ENCODE measurements at places on chromosomes 4 and X. TPM values are rescaled to one million over a fixed set of nuclear protein-coding genes. Genes with fewer than 3 reads are reported as not detected.

The XK gene
- 2.0 TPM for total RNA-seq

The ITIH6 gene
- total RNA-seq = not detected

The SATL1 gene
- not detected for total RNA-seq

The RAB33A gene
- total RNA-seq = not detected

The MAGEB2 gene
- not detected for total RNA-seq

The NLGN4X gene
- total RNA-seq = 1.5 TPM

The SOWAHD gene
- total RNA-seq = not detected

The PAGE5 gene
- 3.0 TPM for total RNA-seq

The TLR3 gene
- total RNA-seq = 4.4 TPM

The SLC16A2 gene
- 6.6 TPM for total RNA-seq

The XAGE2 gene
- not detected for total RNA-seq

The NWD2 gene
- total RNA-seq = not detected

The DMRTC1B gene
- not detected for total RNA-seq

The ZNF711 gene
- total RNA-seq = not detected

DNA sequence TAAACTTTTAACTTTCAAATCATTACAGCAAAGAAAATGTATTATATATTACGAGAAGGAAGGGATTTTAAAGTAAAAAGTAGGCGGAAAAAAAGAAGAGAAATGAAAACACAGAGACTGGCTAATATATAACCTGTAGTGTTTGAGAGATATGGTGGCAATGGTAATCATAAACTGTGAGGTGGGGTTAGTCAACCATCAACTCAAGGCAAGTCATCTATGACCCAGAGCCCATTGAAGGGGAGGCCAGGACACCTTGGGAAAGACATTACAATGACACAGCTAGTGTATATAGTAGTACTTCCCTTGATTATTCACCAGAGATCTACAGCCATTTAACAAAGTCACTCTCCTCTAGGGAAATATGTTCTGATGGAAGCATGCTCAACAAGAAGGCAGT, 423.9 kb upstream of the PITX2 start:
- no peak for DNase-seq

- DNase-seq = peak; percentile 3
These were observed 106.4 kb downstream of the MMRN1 start for GRCh38 chr4:90001023-90001422.

DNA sequence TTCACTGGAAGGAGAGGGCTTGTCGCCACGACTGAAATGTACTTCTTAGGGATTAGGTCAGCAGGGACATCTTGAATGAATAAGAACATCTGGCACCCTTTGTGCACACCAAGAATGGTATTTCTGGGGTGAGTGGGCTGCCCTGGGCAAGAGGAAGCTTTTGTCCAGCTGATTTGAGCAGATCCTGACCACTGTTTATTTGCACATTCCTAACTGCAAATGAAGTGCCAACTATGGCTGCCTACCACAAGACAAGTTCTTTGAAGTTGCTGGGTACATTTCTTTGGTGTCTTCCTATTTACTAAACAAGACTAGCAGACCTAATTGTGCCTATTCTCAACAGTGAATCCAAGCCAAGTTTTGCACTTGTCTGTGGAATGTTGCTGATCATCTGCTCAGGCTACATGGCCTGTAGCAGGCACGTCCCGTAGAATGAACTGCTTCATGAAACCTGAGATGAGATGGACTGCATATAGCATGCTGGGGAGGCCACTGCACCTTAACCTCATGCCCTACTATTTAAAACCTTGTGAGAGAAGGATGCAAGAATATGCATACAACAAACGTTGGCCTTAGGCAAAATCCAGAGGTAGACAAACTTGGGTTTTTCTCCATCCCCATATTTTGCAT, 45.0 kb downstream of the PIR start:
- DNase-seq = no peak

- no peak for DNase-seq
These were observed 1279.7 kb upstream of the ADGRL3 start for GRCh38 chr4:59920416-59920815.

- DNase-seq = no peak
These were observed 9.1 kb downstream of the ASMTL start for GRCh38 chrX:1443496-1444075.

DNA sequence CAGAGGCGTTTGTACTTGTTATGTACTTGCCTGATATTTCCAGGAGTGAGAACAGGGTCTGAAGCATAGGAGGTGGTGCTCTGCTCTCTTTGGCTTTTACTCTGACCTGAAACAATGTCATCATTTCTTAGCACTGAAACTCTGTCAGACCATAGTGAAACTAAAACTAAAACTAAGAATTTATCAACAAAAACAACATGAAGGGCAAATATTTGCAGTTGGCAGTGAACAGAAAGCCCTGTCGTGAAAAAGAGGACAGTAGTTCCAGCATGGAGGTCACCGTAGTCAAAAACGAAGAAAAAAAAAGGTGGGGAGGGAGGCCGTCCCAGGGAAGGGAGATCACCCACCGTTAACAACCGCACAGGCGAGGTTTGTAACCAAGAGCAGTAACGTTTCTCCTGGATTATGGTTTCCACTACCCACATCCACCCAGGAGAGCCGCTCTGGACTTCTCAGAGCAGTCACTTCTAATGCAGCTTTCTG, 97.5 kb downstream of the ANK2 start:
- DNase-seq = peak; percentile 4

GRCh38 chr4:36321176-36321575, 39.8 kb downstream of the DTHD1 start:
- no peak for DNase-seq

GRCh38 chr4:105472871-105473323, 965 bp downstream of the PPA2 start:
- DNase-seq = no peak

GRCh38 chr4:44927399-44928380, 201.3 kb upstream of the GNPDA2 start:
- peak; percentile 34 for DNase-seq

GRCh38 chr4:79083406-79084010, 144.3 kb upstream of the PAQR3 start:
- DNase-seq = no peak

GRCh38 chrX:50459615-50460014, 11.0 kb downstream of the DGKK start:
- DNase-seq = no peak

DNA sequence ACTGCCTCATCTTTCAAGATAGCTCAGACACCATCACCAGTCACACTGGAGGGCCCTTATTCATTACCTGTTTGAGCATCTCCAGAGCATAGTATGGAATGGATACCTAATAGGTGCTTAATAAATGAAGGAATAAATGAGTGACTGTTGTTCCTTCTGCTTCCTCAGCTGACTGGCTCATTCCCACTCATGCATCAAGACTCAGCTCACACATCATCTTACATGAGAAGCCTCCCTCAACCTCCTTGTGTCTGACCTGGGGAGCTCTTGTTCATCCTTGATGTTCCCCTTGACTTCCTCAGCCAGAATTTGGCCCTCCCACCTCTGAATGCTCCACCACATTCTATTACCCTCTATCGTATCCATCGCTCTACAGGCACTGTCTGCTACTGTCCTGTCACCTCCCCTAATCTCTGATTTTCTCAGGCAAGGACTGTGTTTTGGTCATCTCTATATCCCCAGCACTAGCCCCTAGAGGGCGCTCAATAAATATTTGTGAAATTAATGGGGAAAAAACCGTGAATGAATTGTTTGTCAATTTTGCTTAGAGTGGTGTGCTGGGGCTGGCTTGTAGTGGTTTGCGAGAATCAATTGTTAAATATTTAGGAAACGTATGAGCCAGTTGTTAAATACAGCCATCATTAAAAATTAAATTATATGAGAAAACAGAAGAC, 88.3 kb downstream of the NHSL2 start:
- peak; percentile 4 for DNase-seq

GRCh38 chr4:114062499-114062898, 83.1 kb upstream of the ARSJ start:
- DNase-seq = no peak

GRCh38 chr4:183390374-183390773, 54.1 kb upstream of the CDKN2AIP start:
- no peak for DNase-seq

GRCh38 chrX:10235851-10236250, 79.1 kb downstream of the CLCN4 start:
- DNase-seq = peak; percentile 81

DNA sequence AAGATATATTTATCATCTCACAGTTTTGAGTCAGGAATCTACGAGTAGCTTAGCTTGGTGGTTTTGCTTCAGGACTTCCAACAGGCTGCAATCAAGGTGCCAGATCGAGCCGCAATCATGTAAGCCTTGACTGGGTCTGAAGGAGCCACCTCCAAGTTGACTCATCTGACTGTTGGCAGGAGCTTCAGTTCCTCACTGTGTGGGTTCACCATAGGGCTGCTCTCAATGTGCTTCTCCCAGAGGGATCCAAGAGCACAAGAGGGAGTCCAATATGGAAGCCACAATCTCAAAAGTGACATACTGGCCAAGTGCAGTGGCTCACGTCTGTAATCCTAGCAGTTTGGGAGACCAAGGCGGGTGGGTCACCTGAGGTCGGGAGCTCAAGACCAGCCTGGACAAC, 26.5 kb downstream of the DCHS2 start:
- peak; percentile 52 for DNase-seq

DNA sequence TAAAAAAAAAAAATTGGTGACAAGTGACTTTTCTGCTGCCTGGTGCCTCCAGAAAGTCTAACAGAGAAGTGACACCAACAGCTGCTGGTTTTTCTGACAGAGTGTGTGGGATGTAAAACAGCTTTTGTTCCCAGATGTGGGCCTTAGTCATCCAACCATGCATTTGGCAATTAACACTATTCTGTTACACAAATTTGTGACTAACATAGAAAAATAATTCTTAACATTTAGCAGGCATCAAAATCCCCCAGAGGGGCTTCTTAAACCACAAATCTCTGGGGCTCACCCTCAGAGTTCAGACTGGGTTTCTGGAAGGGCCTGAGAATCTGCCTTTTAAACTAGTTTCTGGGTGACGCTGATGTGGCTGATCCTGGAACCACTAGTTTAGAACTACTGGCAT, 100.5 kb upstream of the PCDH7 start:
- no peak for DNase-seq

GRCh38 chrX:47618923-47619485, 653 bp downstream of the SYN1 start:
- no peak for DNase-seq

DNA sequence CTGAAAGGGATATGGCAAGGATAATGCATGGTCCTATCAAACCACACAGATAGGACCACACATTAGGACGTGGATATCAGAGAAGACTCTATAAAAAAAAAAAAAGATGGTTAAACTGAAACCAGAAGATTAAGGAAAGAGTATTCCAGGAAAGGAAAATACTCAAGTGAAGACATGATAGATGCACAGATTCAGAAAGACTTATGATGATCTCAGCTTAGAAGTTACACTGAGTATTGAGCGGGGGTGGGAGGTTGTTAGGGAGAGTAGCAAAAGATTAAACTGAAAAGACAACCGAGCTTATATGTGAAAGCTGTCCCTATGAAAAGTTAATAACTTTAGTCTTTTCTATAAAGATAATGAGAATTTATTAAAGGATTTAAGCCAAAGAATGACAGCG, 211.0 kb upstream of the EMCN start:
- DNase-seq = no peak

DNA sequence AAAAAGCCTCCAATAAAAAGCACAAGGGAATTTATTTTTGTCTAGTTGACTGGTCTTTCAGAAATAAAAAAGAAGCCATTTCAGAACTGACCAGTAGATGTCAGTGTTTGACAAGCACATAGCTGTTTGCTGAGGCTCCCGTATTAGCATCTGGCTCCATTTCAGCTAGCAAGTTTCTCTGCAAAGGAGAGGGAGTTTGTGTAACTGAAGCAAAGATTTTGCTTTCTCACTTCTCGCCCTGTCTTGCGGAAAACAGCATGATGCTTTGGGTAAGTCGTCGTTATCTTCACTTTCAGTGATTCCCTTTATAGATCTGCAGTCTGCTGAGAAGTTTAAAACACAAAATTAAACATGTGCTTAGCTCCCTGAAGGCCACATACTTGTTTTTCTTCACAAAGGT, 85.5 kb downstream of the CT47B1 start:
- DNase-seq = peak; percentile 40

DNA sequence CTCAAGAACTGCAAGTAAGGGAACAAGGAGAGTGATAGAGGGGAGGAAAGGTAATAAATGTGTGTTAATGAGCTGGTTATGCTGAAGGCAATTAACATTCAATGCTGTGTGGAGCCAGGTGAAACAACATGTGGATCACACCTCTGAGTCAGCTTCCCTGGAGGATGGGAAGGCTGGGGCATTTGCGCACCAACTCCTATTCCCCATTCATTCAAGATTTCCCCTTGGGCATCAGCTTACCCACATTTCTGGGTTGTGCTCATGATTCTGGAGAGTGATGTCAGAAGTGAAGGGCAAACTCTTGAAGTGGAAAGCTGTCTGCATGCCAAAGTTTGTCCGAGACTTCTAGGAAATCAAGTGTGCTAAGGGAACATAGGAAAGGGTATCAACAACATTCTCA, 461.4 kb downstream of the MID1IP1 start:
- no peak for DNase-seq

DNA sequence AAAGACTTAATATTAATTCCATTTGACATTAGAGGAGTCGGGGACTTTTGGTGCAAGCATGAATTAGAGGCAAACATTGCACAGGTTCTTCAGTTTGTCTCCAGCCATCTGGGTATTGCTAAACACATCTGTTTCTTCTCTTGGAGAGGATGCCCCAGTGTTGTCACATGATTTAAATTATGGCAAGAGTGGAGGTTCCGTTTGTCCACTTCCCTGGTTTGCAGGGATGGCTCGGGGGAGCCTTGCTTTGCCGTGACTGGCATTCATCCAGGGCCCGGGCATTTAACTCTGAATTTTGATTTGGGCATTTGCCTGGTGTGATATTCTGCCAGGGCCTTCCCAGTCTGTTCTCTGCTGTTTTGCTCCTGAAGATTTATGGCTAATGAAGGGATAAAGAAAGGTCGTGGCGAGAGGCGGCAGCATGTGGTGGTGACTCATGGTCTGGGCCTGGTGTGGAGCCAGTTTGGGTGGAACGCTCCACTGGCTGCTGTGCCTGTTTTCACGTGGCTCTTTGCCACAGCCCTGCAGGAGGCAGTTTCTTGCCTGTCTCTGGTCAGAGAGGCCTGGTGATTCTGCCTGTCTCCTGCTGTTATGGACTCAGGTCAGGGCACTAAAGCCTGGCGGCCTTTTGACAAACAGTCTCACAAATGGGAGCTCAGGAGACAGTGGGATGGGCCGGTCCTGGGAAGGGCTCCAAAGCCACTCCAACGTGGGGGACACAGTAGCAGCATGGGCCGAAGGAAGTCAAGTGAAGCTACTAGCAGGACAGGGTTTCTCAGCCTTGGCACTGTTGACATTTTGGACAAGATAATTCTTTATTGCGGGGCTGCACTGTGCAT, 99.4 kb upstream of the PGRMC2 start:
- peak; percentile 98 for DNase-seq

DNA sequence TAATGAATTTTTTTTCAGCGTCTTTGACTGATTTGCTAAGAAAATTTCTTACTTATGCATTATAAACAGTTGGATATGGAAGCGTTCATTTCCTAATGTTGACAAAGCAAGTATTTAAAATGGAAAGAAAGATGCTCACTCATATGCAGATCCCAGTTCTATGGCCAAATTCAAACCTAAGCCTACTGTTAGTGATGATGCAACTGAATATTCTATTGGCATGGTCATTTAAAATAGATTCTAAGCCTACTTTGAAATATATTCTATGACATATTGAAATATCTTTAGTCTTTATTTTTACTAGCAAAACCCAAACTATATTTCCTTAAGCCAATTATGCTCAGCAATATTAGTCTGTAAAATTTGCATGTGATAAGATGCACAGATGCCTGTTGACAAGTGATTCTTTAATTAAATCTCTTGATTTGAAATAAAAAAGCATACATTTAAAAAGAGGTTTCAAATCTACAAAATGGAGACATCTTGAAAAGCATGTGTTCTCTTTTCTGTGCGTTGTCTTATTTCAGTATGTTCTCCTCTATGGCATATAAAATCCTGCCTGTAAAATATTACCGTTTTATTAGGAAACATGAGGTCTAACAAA, 96.6 kb upstream of the NAP1L5 start:
- DNase-seq = no peak

Measured in A172 (cell line).